ENCODE measurements at places on chromosomes 2 and 18.

DNA sequence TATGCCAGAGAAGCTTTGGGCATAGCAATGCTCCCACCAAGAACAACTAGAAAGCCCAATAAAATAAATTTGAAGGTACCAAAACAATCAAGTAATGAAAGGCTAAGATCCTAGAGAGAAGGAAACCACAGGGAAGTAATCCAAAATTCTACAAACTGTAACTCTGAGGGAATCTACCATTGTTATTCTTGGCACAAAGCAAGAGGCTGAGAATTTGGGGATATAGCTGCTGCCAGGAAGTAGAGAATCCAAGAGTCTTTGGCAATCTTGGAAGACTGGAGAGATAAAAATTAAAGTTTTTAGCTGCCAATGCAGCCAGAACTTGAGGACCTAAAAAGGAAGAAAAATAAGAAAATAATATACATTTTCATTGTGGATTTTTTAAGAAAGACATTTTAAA lies 68.5 kb downstream of the PIGN start:
- no peak for DNase-seq

GRCh38 chr2:3242747-3243369 lies 134.8 kb downstream of the EIPR1 start:
- no peak for DNase-seq

GRCh38 chr2:68837861-68838341 lies 33.3 kb downstream of the BMP10 start:
- no peak for DNase-seq

DNA sequence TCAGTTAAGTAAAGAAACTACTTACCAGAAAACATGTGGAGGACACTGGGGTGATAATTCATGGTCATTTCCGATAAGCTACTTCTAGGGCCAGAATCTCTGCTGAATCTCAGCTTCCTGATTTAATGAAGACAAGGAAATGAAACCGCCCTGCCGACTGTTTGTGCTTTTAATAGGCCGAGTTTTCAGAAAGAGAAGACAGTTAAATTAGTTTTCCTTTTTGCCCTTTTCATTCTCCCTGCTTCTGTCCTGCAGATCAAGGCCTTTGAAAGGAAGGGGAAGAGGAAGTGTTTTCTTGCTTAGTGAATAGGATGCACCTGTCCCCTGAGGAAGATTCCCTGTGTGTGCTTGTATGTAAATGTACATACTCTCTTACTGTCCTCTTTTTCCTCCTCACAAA lies 126.6 kb downstream of the SH3RF3 start:
- no peak for DNase-seq

- DNase-seq = no peak
Measured at GRCh38 chr2:19120181-19120580, 238.2 kb downstream of the OSR1 start.

- DNase-seq = no peak
Measured at GRCh38 chr2:133438848-133439564, 129.3 kb downstream of the NCKAP5 start.

GRCh38 chr2:41321351-41321750 lies 726.5 kb upstream of the PKDCC start:
- no peak for DNase-seq

GRCh38 chr18:11155034-11155759 lies 5.8 kb upstream of the PIEZO2 start:
- DNase-seq = no peak

GRCh38 chr18:34223164-34223892 lies 1.4 kb downstream of the NOL4 start:
- peak; percentile 65 for DNase-seq

GRCh38 chr2:36801088-36801487 lies 104.6 kb downstream of the VIT start:
- no peak for DNase-seq

GRCh38 chr2:11870584-11870983 lies 124.2 kb downstream of the LPIN1 start:
- DNase-seq = no peak

- DNase-seq = no peak
Measured at GRCh38 chr18:3110034-3110752, 97.2 kb upstream of the LPIN2 start.

DNA sequence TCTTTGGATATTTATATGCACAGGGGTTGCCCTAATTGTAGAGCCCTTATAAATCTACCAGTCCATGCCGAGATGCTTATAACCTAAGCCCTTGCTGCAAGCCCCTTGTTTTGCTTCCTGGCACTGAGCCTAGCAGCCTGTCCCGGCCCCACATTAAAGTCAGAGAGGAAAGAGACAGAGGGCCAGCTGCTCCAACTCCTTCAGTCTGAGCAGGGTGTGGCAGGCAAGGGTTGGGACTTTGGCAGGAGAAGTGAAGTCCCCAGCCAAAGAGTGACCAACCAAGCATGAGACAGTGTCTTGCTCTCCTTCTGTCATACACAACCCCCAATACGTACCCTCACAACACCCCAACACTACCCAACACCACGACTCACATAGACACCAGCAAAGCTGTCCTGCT lies 54.7 kb upstream of the FZD7 start:
- DNase-seq = no peak

- DNase-seq = no peak
Measured at GRCh38 chr18:429030-429429, 71.5 kb downstream of the COLEC12 start.

DNA sequence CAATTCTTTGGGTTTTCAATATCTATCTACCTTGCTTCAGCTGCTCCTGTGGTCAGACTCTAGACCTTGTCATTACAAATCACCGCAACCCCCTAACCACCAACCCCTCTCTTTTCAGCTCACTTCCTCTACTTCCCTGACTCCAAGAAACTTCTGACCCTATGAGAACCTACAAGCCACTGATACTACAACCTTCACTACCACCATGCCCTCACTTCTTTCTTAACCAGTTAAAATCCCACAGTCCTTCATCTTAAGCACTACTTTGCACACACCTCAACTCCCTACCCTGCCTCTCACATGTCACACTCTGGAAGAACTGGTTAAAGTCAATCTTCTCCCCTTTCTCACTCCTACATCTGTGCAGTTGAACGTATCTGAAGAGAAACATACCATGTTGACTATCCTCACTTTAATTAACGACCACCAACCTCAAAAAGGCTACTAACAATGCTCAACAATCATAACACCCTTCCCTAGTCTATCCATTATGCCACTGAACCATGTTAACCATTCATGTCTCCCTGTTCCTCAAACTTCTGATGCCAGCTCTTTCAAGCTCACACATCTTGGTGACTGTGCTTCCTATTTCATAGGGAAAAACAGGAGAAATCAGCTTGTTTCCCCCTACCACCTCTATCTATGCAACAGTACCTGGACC lies 12.6 kb downstream of the EIF2AK3 start:
- DNase-seq = no peak

- no peak for DNase-seq
Measured at GRCh38 chr2:46983065-46983801, 67.6 kb upstream of the MCFD2 start.

DNA sequence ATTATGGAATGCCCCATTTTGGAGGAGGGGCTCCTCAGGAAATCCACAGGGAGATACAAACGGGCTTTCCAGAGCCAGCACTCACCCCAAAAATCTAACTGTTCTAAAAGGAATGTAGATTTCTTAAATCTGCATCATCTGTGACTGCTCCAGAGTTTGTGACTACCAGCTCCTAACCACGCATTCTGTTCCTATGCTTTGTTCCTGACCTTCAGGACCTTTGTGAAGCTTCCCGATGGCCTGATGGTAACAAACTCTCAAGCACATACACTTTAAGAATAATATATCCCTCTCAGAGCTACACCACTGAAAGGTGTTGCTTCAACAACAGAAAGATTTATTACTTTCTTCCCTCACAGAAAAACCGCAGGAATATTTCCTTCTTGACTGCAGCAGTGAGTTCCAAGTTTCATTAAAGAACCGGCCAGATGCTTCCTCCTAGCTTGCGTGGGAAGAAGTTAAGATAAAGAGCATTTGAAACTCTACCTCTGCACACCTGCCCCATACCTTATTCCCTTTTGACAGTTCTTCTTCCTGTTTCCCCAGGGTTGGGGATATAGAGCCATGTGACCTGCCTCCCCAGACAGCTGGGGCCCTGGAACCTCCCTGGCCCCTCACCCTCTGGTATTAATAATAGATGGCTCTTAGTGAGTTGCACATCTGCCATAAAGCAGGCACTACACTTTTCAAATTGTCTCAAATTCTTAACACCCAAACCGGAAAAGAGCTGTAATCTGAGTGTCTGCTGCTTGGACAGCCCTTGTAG lies 40.2 kb upstream of the EML4 start:
- no peak for DNase-seq

DNA sequence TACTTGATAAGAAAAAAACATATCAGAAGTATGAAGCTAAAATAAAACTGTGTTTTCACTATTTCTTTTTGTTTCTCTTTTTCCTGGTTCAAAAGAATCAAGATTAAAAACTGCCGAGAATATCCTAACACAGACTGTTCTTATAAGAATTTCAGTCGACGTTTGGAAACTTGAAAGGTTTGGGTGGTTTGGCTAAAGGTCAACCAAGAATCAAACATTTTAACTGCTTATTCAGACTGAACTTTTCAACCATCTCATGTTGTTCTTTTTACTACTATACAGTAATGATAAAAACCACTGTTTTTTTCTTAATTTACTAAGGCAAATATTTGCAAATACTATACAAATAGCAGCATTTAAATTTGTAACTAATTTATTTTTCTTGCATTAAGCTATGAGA lies 308.5 kb upstream of the TFPI start:
- DNase-seq = no peak

- DNase-seq = no peak
Measured at GRCh38 chr18:71707400-71707799, 836.7 kb downstream of the CBLN2 start.

DNA sequence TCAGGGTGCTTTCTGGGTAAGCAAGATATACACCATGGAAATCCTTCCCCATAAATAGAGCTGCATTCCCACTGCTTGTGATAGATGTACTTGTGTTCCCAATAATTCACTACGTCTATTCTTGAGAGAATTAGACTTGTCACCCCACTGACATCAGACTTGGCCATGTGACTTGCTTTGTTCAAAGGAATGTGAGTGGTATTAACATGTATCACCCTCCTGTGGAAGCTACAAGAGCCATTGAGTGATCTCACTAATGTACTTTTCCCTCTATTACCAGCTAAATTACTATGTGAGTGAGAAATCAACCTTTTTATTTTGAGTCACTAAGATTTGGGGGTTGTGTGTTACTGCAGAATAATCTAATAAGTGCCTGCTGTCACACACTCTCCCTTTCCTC lies 176.0 kb downstream of the CCDC178 start:
- no peak for DNase-seq

GRCh38 chr18:32771169-32771751 lies 1.6 kb downstream of the KLHL14 start:
- peak; percentile 65 for DNase-seq

GRCh38 chr2:129469389-129469788 lies 510.1 kb upstream of the RAB6C start:
- no peak for DNase-seq

GRCh38 chr18:28781616-28782362 lies 604.9 kb upstream of the CDH2 start:
- no peak for DNase-seq

DNA sequence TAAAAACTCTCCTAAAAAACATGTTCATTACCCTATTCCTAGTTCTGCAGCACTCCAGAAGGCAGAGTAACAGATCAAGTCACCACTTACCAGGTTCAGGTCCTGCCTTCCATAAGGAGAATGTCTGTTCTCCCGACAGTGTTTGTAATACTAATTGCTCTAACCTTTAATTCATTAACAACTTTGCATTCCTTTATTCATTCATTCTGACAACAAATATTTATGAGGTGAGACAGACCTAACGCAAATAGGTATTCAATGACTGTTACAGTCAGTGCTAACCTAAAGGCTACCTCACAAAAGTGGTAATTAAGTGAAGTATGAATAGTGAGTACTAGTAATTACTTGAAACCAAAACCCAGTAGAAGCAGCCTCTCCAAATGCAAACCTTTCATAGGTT lies 224.0 kb downstream of the AFF3 start:
- DNase-seq = no peak

GRCh38 chr2:24515831-24516230 lies 24.8 kb downstream of the NCOA1 start:
- DNase-seq = peak; percentile 24

DNA sequence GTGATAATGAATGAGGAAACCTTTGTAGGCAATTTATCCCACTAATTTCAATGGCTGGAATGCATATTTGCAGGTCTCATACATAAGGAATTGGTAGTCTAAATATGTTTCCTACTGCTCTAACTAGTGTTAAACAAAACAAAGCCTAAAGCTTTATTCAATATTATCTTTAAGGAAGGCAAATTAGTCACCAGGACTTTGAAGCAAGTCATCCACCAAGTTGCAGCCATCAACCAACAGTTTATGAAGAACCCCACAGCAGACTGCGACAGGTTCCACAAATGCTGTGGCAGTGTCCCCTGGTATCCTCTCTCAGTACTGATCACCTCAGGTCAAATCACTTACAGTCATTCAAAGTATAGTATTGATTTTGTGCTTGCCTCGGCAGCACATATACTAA lies 181.5 kb upstream of the ZFP36L2 start:
- DNase-seq = no peak

DNA sequence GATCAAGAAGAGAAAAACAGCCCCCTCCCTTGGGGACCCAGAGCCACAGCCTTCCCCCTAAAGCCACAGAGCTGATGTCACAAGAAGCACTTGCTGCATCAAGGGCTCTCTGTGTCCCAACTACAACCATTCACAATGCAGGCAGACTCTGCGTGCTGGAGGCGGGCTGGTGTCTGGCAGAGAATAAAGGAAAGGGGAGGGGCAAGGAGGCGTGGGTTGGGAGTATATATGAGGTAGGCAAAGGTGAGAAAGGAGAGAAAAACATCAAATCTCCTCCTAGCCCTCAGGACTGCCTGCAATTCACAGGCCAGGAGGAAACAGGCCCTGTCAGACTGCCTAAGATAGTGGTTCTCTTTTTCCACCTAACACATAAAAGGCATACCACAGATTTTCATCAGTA lies 48.8 kb upstream of the IHH start:
- DNase-seq = peak; percentile 76

GRCh38 chr2:162037028-162037795 lies 36.8 kb downstream of the DPP4 start:
- DNase-seq = peak; percentile 41

Data from neural progenitor cell (in vitro differentiated cells).